CD4-positive, alpha-beta T cell (primary cell): ENCODE measurements at places on chromosomes 5 and 9.

GRCh38 chr5:61603211-61603908 is 271.3 kb downstream of the ZSWIM6 start:
- DNase-seq = no peak

DNA sequence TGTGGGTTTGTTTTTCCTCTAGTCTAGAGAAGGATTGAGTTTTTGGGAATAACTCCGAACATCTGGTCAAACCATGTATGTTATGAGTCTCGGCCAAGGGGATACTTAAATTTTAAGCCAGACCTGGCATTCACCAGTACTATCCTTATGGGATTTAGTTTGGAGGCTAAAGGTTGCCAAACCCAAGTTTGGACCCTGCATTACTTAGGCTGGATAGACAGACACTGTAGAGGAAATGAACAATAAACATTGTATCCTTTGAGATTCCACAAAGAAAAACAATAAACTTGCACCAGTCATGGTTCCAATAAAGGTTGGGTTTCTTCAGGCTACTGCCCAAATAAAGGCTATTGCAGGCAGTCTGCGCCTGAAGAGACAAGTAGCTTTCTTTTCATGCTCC is 296.7 kb upstream of the MEF2C start:
- no peak for DNase-seq

GRCh38 chr9:116141864-116142561 is 11.6 kb upstream of the PAPPA start:
- no peak for DNase-seq

- no peak for DNase-seq
Measured at GRCh38 chr5:171588046-171588445, 168.6 kb downstream of the FGF18 start.

DNA sequence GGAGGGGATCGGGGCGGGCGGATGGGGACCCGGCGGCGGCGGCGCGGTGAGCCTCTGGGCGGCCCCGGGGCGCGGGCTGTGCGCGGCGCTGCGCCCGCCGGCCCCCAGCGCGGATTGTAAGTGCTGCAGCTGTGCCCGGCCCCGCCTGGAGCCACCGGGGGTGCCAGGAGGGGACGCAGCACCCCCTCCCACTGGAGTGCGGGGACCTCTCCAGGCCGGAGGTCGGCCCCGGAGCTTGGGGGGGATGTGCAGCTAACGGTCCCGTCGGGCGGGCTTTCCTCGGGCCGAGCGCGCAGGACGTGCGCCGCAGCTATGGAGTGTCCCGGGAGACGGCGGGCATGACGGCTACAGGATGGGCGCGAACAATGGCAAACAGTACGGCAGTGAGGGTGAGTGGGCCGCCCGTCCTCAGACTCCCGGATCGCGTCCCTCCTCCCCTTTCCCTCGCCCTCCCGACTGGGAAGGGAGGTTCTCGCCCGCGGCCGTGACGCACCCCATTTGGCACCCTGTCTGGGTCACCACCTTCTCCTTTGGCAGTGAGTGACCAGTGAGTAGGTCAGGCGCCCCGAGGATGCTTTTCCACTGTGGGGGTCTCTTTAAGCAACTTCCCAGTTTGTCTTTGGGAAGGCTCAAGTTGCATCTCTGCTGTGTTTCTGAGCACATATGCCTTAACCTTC is 483 bp downstream of the FBXL7 start:
- no peak for DNase-seq

DNA sequence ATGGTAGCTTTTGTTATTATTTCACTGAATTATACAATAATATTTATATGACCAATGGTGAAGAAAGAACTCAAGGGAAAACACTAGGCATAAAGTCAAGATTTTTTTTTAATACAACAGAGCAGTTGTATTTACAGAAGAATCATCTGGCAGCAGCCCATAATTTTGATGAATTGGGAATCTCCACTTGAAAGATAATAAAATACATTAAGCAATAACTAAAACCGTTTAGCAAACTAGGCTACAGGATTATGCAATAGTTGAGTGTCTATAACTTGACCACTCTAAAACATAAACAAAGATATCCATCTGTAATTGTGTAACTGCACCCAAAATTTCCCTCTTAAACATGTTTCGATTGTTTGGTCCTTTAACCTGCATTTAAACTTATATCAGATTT is 80.8 kb downstream of the SNCAIP start:
- no peak for DNase-seq

DNA sequence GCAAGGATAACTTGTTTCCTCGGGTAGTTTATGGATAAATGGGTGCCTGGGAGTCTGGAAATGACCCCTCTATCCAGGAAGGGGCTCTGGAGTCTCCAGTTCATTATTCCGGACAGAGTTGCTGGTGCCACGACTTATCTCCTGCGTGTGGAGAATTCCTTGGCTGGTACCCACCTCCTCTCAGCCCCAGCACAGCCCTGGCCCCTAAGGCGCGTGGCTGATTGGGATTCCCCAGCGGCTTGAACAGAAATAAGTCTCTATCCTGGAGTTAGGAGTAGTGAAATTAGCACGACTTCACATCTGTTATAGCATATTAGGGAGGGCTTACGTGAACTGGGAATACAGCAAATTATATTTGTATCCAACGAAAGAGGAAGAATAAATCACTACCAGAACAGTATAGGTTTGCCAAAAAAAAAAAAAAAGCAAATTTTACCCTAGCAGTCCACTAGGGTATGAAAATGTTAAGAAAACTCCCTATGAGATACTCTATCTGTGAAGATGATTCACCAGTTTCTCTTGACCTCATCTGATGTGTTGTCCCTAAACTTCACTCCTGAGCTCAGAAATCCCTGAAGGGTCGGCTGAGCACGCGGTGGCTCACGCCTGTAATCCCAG is 172.5 kb upstream of the OTULINL start:
- DNase-seq = no peak

GRCh38 chr9:120393386-120394057 is 186.4 kb downstream of the CDK5RAP2 start:
- no peak for DNase-seq

GRCh38 chr9:26324786-26325443 is 567.7 kb downstream of the CAAP1 start:
- no peak for DNase-seq

DNA sequence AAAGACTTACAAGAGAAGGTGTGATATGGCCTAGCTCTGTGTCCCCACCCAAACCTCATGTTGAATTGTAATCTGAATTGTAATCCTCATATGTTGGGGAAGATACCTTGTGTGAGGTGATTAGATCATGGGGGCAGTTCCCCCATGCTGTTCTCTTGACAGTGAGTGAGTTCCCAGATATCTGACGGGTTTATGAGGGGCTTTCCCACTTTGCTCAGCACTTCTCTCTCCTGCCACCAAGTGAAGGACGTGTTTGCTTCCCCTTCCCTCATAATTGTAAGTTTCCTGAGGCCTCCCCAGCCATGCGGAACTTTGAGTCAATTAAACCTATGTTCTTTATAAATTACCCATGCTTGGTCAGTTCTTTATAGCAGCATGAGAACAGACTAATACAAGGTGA is 49.0 kb downstream of the CDO1 start:
- DNase-seq = no peak

DNA sequence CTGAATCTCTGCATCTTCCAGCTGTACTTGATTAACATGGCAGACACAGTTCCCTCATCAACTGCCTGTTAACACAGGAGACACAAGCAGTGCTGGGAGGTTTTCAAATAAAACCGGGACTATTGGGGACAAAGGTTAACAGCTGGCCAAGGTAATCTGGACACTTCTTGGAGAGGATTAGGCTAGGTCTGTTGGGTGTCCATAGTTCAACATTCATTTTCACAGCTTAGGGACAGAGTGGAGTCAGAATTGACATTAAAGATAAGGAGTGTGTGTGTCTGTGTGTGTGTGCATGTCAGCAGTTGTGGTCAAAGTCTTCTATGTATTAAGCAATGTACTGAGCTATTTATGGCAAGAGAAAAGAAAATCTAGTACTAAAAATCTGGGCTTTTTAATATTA is 216.2 kb downstream of the MED10 start:
- DNase-seq = no peak

- no peak for DNase-seq
Measured at GRCh38 chr9:14347406-14348122, 33.6 kb upstream of the NFIB start.

DNA sequence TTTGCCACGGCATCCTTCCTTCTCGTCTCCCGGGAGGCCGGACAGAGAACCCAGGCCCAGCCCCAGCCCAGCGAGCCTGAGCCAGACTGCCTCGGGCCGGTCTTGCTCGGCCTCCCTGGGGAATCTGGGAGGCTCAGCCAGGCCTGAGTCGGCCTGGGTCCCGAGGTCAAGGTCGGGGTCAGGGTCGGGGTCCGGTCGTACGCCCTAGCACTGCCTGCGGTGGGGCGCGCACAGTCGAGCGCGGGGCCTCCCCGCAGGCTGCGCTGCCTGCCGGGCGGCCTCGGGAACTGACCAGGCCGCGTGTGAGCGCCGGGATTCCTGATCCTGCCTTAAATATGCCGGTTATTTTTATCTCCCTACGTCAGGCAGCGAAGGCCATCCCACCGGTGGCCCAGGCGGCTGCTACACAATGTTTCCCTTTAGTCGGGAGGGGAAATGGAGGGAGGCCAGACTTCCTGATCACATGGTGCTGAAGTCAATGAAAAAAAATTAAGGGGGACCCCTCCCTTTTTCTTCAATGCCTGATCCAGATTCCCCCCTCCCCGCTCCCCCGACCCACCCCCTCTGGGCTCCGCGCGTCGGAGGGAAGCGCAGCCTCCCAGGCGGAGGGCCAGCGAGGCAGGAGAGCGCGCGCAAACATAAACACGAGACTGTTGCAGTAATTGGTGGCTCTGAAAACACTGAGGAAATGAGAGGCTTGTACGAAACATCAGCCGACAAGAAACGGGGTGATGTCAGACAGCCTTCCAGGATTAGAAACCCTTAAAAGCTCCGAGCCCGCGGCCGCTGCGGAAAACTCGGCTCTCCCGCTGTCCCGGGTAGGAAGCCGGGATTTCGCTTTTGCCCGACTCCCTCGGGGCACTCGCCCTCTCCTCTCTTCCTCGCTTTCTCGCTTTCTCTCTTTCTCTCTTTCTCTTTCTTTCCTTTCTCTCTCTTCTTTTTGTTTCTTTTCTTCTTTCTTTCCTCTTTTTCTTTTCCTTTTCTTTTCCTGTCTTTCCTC is 148.2 kb upstream of the KLF4 start:
- peak; percentile 72 for DNase-seq
